NCI-H2171 treated with DMSO at 0.1 percent for 48 hours (cell line): ENCODE measurements at places on chromosomes 5 and 9.
A peak's percentile ranks its signal among the peaks of the same experiment; 100 is the strongest.

GRCh38 chr9:132828201-132828770, 49.8 kb downstream of the AK8 start:
- no peak for DNase-seq

GRCh38 chr5:72313141-72313540, 6.9 kb downstream of the MRPS27 start:
- DNase-seq = no peak

- peak; percentile 74 for DNase-seq
These were observed 49.9 kb upstream of the GARNL3 start for GRCh38 chr9:127214421-127215267.

- DNase-seq = no peak
These were observed 86.0 kb upstream of the FER start for GRCh38 chr5:108661590-108662219.

GRCh38 chr5:86623785-86624483, 6.2 kb downstream of the COX7C start:
- no peak for DNase-seq

DNA sequence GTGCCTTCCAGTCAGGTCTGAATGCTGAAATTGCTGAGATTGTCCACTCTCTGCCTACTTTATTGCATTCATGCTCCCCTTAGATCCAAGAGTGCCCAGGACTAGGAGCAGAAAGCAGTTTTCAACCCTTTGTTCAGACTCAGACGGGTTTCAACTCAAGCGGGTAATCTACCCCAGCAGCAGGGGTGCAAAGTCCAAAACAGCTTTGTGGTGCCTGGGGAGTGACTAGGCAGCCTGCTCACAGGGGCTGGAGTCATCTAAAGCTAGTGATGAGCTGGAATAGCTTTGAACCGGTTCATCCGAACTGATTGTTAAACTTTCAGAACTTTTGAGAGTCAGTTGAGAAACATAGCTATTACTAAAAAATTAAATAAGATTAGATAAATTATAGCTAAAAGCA, 71.0 kb upstream of the IQGAP2 start:
- no peak for DNase-seq

- DNase-seq = no peak
These were observed 302.2 kb upstream of the VLDLR start for GRCh38 chr9:2319421-2319820.

DNA sequence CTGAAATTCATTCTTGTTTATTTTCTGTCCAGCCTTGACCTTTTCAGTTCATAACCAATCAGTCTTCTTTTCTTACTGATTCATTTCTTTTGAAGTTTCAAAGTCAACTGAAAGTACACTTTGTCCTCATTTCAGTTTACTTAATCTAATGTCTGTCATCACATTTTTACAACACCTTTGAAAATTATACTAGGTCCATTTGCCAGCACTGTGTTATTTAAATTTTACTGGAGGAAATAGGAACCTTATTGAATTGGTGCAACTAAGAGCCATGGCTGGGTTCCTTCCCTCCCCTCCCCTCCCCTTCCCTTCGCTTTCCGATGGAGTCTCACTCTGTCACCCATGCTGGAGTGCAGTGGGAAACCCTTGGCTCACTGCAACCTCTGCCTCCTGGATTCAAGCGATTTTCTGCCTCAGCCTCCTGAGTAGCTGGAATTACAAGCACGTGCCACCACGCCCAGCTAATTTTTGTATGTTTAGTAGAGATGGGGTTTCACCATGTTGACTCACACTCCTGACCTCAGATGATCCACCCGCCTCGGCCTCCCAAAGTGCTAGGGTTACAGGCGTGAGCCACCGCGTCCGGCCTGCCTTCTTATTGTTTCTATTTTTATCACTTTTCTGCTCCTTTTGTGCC, 6.3 kb downstream of the RMI1 start:
- DNase-seq = no peak

DNA sequence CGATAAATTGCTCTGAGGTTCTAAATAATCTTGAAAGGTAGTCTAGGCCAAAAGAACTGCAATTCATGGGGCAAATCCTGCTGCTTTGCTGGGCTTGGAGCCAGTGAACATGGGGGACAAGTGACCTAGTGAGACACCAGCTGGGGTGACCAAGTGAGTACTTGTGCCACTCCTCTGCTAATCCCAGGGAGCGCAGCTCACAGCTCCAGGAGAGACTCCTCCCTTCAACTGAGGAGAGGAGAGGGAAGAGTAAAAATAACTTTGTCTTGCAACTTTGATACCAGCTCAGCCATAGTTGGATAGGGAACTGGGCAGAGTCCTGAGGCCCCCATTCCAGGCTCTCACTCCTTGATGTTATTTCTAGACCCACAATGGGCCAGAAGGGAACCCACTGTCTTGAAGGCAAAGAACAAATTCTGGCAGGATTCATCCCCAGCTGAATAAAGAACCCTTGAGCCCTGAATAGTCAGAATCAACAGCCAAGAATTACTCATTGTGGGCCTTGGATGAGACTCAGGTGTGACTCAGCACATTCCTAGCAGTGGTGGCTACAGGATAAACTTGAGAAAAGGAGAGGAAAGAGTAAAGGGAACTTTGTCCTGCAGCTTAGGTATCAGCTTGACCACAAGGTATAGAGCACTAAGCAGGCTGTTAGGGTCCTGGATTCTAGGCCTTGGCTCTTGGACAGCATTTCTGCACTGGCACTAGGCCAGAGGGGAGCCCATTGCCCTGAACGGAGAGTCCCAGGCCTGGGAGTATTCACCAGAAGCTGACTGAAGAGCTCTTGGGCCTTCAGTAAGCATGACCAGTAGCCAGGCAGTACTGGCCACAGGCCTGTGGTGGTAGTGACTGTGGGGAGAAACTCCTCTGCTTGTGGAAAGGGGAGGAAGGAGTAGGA, 288.3 kb upstream of the CDH18 start:
- DNase-seq = no peak

GRCh38 chr9:128371630-128372117, 500 bp downstream of the URM1 start:
- no peak for DNase-seq

DNA sequence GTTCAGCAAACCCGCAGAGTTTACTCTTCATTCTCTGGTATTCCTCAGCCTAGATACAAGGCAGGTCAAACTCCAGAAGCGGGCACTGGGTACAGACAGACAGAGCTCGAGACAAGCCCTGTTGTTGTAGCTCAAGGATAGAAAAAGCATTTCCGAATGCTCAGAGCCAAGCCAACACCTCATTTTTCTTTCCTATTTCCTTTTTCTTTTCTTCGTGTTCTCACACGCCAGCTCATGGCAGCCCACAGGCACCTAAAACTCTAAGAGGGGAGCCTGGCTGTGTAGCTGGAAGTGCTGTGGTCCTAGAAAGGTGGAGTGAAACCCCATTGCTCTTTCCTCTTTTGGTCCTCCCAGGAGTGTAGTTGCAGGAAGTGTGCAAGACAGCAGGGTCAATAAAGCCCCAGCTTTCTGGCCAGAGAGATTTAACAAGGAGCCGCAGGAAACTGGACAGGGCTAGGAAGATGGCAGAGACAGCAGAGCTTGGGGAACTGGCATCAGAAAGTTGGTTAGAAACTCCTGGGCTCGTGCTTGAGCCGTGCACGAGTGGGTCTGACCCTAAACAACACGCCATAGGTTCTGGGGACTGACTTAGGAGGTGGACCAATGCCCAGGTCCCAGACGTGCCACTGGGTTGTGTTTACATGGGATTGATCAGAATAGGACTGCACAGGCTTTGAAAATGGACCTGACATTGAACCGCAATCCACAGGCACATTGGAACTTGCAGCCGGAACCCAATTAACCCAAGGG, 41.6 kb downstream of the ADAMTS2 start:
- no peak for DNase-seq

DNA sequence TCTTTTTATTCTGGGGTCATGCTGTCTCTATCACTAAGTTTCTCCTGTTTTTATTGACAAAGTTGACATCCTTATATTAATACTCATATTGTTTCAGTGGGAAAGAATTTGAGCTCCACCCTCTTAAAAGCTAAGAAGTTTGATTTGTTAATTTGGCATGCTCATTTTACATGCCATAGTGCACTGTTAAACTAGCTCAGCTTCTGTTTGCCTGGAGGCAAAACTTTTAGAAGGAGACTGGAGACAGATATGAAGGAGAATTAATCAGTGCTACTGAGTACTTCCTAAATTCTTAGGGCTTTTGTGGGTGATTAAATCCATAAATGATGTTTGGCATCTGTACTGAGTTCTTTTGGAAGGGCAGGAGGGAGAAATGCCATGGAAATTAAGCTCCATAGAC, 138.9 kb downstream of the NTRK2 start:
- DNase-seq = no peak

DNA sequence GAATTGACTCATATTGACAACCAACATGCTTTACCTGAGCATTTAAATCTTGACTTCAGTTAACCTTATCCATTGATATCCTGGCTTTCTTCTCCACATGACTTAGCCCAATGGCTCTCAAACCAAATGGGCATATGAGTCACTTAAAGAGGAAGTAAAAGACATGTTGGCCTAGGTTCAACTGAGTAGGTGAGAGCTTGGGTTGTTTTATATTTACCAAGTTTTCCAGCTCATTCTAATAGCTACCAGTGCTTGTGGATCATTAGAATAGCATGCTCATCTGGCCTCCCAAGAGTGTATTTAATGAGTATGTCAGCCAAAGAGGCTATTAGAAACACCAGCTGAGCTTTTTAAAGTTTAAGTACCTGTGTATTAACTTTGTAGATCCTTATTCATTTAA, 1049.0 kb downstream of the PTPRD start:
- DNase-seq = no peak

GRCh38 chr9:89351584-89352300, 33.4 kb downstream of the SECISBP2 start:
- DNase-seq = no peak

- DNase-seq = no peak
These were observed 444.6 kb downstream of the PTPRD start for GRCh38 chr9:10168241-10168640.

- DNase-seq = no peak
These were observed 35.8 kb upstream of the SPRY4 start for GRCh38 chr5:142360607-142361120.

- no peak for DNase-seq
These were observed 14.4 kb downstream of the SH3PXD2B start for GRCh38 chr5:172439785-172440477.

DNA sequence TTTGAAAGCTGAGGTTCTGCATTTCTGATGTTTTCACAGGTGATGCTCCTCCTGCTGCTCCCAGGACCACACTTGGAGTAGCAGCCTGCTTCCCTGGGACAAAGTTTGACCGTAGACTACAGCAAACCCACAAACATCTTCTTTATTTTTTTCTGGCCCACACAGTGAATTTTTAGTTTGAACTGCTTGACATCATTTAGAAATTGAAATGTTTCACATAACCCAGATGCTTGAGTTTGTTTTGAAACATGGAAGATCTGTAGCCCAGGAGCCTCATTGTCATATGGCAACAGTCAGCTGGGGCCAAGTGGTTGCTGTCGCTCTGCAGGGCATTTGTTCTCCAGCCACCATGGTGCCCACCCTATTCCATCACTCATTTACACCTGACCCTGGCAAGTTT, 8.4 kb downstream of the SH3TC2 start:
- no peak for DNase-seq
